NCI-H1105 treated with DMSO at 0.1 percent for 48 hours (cell line): ENCODE measurements at places on chromosomes 7 and 10.

- no peak for DNase-seq
Measured at GRCh38 chr7:8211725-8212096, 50.3 kb downstream of the ICA1 start.

DNA sequence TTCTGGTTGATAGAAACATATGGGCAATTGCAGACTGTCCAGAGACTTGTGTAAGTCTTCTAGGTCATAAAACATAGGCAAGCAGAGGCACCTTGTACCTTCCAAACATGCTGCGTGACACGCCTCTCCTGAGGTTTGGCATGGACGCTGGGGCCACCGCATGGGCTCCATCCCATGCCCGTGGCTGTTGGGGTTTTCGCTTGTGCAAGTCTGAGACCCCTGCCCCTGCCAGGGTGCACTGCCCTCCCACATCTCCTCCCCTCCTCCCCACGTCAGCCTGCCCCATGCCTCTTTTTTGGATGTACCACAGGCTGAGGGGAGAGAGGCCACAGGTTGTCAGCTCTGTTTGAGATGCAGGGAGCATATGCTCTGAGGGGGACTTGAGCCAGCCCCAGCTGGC, 19.0 kb downstream of the EIF3B start:
- DNase-seq = no peak

DNA sequence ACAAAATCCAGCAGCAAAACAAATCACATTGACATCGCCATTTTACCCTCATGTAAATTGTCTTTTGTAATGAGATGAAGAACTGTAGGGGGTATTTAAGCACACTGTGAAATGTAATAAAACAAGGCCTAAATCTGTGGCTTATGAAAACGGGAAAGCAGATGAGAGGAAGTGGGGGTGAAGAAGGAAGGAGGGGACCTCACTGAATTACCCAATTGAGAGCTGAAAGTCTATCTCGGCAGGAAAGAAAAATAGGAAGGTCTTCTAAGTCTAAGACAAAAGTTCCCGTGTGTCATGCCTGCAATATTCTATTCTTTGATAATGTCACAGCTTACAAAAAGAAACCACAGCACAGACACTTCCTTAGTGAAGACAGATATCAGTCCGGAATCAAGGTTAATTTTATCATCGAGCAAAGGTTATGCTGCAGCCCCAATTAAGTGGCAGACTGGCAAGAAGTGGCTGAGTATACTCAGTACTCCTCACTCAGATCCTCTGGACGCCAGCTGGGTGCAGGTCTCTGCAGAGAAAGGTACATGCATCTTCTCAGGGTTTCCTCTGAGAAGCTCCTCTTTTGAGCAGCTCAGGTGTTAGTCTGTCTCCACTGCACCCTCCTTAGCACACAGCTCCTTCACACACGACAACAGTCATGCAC, 239.7 kb downstream of the FANK1 start:
- DNase-seq = no peak

DNA sequence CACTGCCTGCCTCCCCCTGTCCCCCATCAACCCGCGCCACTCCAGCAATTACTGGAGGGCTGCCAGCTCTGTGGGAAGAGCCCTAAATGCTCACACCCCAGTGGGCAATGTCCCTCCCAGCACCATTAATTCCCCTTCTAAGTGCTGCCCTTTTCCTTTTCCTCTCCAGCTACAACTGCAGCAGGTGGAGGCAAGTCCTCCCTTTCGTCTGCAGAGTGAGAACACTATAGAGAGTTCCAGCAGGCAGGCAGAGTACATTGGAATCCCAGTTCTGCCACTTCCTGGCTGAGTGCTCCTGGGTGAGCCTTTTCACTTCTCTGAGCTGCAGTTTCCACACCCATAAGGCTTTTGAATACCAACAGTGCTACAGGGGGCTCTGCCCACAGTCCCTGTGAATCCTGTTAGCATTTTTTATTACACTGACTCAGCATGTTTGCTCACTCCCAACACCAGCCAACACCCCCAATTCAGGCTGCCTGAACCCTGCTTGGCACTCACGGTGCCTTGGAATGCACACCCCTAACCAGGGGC, 447.0 kb downstream of the GRID1 start:
- DNase-seq = peak; percentile 33

- DNase-seq = peak; percentile 40
Measured at GRCh38 chr10:34491678-34492077, 323.4 kb downstream of the PARD3 start.

GRCh38 chr7:11313801-11314200, 340.1 kb downstream of the PHF14 start:
- no peak for DNase-seq

DNA sequence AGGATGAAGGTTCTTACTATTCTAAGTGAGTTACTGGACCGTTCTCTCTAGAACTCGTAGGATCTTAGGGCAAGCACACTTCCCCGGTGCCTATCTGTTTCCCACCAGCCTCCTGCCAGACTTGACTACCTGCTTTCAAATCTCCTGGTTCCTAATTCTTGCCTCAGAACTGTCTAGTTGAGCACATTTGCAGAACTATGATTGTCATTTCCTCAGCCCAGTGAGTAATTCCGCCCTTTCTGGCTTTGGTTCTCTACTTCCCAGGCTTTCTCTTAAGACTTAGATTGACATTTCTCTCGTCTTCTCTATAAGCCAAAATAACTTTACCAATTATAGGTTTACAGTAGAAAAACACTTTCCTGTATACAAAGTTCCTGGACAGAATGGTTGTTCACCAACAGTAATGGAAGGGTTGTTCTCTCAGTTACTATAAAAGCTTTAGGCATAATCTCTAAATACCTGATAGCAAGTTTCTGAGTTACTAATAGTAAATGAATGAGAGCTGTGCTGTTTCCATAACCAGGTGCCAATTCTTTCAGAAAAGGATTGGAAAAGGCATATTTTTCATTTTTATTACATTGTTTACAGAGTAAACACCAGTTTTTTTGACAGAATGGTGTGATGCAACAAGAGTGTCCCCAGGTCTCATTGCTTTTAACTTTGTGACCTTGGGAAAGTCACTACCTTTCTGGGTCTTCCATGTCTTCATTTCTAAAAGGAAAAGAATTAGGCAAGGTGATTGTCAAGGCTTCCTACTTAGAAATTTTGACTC, 41.1 kb downstream of the PLEKHA8 start:
- DNase-seq = no peak

- DNase-seq = no peak
Measured at GRCh38 chr7:148223738-148224137, 366.8 kb upstream of the C7orf33 start.

GRCh38 chr10:6163364-6164270, 39.1 kb upstream of the PFKFB3 start:
- DNase-seq = peak; percentile 49

GRCh38 chr10:121138112-121138860, 287.1 kb downstream of the WDR11 start:
- DNase-seq = no peak

GRCh38 chr10:48478469-48478868, 126.4 kb downstream of the ARHGAP22 start:
- DNase-seq = no peak

DNA sequence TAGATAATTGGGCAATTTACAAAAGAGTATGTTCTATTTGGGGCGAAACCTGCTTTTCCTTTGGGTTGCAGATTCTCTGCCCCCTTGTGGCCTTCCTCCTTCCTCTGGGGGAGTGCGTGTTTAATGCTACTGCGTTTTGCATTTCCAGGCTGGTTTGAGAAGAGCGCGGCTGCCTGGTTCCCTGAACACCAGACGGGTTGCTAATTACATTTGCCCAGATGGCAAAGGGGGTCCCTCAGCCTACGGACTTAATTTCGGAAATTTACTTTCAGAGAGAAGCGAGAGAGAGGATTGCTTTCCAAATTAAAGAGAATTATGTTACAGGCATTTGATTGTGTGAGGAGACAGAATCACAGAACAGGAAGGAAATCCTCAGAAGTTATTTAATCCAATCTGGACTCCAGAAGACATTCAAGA, 91.9 kb upstream of the JAZF1 start:
- no peak for DNase-seq

DNA sequence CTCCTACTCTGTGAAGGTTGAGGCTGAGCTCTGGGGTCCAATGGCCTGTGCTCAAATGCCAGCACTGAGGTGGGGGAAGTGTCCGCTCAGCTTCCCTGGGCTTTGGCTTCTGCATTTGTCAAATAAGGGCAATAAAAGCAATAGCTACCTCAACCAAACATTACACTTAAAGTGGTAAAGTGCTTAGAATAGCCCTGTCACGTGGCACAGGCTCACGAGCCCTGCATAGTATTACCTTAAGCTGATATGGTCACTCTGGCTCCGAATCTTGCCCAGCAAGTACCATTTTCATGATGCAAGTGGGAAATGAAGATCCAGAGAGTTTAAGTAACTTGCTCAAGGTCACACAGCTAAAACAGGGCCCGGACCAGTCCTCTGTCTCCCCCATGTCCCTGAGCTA, 451.1 kb upstream of the ZMIZ1 start:
- no peak for DNase-seq

GRCh38 chr10:1115607-1115955, 59.4 kb downstream of the WDR37 start:
- DNase-seq = no peak

GRCh38 chr7:156668130-156668741, 27.7 kb downstream of the RNF32 start:
- no peak for DNase-seq

- no peak for DNase-seq
Measured at GRCh38 chr7:96212474-96212873, 109.4 kb downstream of the SLC25A13 start.

- DNase-seq = no peak
Measured at GRCh38 chr10:20888620-20889330, 8.3 kb downstream of the NEBL start.

GRCh38 chr7:155893176-155893575, 80.9 kb upstream of the SHH start:
- no peak for DNase-seq

GRCh38 chr10:123551259-123551658, 114.9 kb upstream of the GPR26 start:
- no peak for DNase-seq

DNA sequence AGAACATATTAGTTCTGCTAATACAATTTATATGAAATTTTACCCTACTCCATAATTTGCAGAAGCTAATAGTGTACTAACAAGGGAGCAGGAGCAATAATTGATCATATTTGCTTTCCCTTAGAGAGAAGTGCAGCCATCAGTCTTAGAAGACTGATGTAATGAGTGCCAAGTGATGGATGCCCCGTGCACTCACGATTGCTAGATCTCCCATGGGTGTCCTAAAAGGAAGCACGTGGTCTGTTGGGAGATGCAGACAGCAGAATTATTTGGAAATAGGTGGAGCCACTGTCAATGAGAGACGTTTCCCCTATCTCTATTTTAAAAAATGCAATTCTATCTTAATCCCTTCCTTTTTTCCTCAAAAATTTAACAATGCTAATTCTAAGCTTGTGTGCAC, 772.2 kb upstream of the C7orf33 start:
- no peak for DNase-seq

GRCh38 chr7:70571403-70571934, 560.5 kb upstream of the GALNT17 start:
- no peak for DNase-seq

DNA sequence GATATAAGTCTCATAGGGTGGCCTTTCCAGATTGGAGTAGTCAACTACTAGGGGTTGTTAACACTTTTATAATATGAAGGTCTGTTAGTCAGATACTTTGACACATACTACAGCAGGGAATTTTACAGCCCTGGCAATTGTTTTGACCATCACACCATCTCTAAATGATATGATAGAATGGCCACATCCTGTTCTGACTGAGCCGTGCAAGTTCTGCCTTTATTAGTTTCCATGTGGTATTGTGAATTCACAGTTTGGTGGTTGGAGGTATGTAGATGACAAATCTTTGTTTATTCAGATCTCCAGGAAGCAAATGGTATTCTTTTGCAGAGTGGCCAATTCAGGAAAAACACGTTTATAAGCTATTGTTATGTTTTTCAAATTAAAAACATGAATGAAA, 83.0 kb downstream of the NRG3 start:
- no peak for DNase-seq

- peak; percentile 67 for DNase-seq
Measured at GRCh38 chr7:100509231-100509630, 25.5 kb downstream of the NYAP1 start.

DNA sequence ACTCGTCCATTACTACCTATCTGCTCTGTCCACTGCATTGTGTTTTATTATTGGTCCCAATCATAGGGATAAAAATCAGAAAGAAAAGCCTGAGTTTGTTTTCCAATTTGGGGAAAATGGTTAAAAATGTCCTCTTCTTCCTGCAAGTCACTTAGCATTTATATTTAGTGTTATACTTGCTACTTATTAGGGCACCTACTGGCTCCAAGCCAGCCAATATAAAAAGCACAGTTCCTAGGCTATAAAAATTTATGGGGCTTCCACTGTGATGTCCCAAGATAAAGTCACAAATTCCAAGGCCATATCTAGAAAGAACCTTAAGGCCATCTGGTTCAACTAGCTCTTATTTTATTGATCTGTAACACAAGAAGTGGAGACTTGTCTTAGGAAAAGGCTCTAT, 3.2 kb downstream of the SLC35B4 start:
- no peak for DNase-seq

- DNase-seq = no peak
Measured at GRCh38 chr7:46207931-46208634, 287.0 kb upstream of the IGFBP3 start.

- no peak for DNase-seq
Measured at GRCh38 chr7:116285252-116285651, 74.9 kb downstream of the TES start.

GRCh38 chr10:31622978-31623377, 304.0 kb downstream of the ZEB1 start:
- DNase-seq = no peak

DNA sequence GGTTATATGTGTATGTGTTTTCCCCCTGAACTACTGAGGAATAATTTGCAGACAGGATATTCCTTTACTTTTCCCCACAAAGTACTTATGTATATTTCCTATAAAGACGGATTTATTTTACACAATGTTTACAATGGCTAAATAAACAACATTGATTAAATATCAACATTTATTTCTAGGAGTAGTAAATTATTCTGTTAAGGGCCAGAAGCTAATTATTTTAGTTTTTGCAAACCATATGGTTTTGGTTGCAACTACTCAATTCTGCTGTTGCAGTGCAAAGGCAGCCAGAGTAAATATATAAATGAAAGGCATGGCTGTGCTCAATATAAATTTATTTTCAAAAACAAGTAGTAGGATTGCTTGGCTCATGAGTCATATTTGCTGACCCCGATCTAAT, 907.1 kb upstream of the MBL2 start:
- DNase-seq = no peak

DNA sequence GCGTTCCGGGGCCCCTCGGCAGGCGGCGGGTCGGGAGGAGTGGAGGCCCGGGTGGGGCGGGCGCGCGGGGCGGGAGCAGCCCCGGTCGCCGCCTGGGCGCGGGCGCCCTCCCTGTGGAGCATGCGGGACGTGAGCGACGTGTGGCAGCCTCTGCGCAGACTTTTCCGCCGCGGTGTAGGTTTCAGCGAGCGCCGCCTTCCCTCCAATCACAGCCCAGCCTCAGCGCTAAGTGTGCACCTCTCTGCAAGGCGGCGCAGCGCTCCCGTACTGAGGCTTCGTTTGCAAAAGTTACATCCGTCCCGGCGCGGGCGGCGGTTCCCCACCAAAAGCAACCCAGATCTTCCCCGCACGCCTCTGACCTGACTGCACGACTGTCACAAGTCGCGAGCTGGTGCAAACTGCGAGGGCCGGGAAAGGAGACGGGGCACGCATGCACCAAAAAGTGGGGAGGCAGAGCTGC, 1.2 kb upstream of the PFKFB3 start:
- DNase-seq = peak; percentile 17
